Fibroblast of skin of scalp (primary cell): ENCODE measurements at places on chromosomes 5 and 9.

DNA sequence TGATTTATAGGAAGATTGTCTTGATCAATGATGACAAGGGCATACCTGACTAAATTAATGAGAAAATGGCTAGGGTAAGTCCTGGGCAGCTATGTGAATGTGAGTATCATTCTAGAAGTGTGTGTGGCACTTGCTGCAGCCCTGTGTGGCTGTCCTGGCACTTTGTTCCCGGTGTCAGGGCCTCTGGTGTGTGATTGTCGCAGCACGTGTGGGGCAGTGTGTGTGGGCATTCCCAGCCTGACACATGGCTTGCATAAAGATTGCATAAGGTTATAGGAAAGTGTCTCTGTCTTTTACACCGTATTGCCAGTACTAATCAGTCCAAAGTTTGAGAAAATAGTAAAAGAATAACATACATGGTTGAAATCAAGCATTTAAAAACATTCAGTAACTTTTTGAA is 74.4 kb downstream of the TRIO start:
- DNase-seq = peak; percentile 45

DNA sequence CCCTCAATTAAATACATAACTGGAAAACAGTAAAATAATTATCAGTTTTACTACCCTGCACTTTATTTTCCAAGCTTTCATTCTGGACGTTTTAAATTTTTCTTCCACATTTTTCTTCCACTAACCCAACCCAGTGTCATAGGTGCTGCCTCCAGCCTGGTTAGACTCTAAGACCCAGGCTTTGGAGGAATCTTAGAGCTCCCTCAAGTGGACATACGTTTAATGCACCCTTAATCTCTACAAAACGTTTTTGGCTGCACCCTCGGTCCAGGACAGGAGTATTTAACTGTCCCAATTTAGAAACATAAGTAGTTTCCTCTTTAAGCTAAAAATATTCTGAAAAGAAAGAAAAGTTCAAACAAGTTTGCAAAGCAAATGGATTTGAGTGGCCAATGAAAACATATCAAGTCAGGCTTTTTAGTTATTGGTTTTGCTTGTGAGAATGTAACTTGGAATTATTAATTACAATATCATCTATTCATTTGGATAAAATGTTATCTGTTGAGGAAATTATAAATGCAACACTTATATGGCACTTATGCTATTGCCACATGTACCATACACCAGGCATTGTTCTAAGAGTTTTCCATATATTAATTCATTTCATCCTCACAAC is 38.9 kb downstream of the CDH6 start:
- peak; percentile 64 for DNase-seq

GRCh38 chr9:3955305-3955687 is 344.6 kb downstream of the GLIS3 start:
- peak; percentile 80 for DNase-seq

GRCh38 chr9:132694144-132694543 is 23.9 kb downstream of the GTF3C4 start:
- DNase-seq = no peak

GRCh38 chr9:98538203-98538602 is 170.5 kb downstream of the GABBR2 start:
- no peak for DNase-seq

GRCh38 chr5:36371366-36371765 is 69.7 kb upstream of the RANBP3L start:
- no peak for DNase-seq
